IPS DF 19.7 (cell line): ENCODE measurements at places on chromosomes 11 and 22.

DNA sequence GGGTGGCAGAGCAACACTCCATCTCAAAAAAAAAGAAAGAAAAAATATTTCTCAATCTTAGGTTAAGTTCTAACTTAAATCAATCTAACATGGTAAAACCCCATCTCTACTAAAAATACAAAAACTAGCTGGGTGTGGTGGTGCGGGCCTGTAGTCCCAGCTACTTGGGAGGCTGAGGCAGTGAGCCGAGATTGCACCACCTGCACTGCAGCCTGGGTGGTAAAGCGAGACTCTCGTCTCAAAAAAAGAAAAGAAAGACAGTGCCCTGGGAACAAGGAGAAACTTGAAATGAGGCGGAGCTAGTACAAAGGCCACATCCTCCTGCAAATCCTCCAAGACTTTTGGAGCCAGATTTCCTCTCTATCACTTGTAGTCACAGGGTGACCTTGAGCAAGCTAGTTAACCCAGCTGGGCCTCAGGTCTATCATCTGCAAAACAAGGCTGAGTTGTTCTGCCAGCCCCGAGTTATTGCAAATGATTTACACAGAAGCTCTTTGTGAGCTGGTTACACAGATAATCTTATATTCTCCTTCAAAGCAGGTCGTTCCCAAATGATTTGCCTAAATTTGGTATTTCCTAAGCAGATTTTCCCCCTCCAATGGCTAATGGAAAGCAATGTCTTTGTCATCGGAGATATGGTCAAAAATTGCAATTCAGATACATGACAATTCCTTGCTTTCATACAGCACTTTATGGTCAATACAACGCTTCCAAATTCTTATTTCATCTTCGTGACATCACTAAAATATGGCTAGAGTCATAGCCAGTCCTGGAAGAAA is 1.9 kb downstream of the ANKRD54 start:
- DNase-seq, result no peak

- DNase-seq, result no peak
Measured at GRCh38 chr11:60798631-60799030, 13.5 kb downstream of the MS4A10 start.

DNA sequence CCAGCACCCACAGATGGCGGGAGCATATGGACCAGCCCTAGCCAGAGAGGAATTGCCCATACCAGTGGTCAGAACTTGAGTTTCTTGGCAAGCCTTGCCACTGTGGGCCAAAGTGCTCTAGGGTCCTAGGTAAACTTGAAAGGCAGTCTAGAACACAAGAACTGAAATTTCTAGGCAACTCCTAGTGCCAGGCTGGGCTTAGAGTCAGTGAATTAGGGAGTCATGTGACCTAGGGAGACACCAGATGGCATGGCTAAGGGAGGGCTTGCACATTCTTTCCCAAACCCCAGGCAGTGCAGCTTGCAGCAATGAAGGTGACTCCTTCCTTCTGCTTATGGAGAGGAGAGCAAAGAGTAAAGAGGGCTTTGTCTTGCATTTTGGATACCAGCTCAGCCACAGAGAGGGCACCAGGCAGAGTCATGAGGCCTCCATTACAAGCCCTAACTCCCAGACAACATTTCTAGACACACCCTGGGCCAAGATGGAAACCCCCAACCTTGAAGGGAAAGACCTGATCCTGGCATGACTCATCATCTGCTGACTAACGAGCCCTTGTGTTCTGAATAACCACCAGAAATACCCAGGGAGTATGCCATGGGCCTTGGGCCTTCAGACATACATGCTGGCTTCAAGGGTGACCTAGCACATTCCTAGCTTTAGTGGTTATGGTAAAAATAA is 19.2 kb upstream of the OR56A3 start:
- DNase-seq, result no peak

- no peak for DNase-seq
Measured at GRCh38 chr11:110000031-110000502, 93.1 kb upstream of the ZC3H12C start.

DNA sequence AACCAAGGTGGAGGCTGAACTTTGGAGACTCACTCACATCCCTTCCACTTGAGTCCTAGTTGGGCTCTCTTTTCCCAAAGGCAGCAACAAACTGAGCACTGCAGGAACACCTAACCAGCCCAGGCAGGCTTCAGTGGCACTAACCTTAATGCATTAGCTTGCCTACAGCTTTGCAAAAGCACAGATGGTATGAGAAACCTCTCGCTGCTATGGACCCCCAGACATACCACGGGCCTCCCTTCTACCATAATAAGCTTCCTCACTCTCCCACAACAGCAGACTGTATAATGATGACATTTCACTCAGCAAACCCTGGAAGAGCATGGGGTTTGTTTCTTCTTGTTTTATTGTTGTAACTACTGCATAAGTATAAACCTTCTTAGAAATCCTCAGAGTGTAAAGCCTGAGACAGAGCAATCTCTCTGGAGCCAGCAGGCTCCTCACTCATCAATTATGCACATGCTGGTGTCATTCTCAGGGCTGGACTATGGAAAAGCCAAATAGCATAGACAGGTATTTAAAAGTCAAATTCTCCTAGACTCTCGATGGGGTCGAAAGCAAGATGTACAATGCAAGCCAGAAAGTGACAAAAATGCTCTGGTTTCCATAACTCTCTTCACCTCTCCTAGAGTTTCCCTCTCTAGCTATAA is 167.6 kb downstream of the NXPE2 start:
- no peak for DNase-seq

- no peak for DNase-seq
Measured at GRCh38 chr22:22901578-22902218, 14.1 kb downstream of the IGLL5 start.

DNA sequence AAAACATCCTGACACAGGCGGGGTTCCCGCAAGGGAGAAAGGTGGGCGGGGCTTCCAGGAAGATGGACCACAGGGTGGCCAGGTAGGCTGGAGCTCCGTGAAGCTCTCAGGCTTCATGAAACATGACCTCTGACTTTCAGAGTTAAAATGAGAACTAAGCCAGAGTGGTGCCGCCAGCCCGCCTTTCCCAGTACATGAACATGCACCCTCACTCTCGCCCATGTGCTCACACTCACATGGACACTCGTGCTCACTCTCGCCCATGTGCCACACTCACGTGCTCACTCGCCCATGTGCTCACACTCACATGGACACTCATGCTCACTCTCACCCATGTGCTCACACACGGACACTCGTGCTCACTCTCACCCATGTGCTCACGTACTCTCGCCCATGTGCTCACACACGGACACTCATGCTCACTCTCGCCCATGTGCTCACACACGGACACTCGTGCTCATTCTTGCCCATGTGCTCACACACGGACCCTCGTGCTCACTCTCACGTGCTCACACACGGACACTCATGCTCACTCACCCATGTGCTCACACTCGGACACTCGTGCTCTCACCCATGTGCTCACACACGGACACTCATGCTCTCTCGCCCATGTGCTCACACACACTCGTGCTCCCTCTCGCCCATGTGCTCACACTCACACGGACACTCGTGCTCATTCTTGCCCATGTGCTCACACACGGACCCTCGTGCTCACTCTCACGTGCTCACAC is 10.0 kb downstream of the RNH1 start:
- DNase-seq, result no peak

- no peak for DNase-seq
Measured at GRCh38 chr11:11620921-11621572, 758 bp downstream of the GALNT18 start.

DNA sequence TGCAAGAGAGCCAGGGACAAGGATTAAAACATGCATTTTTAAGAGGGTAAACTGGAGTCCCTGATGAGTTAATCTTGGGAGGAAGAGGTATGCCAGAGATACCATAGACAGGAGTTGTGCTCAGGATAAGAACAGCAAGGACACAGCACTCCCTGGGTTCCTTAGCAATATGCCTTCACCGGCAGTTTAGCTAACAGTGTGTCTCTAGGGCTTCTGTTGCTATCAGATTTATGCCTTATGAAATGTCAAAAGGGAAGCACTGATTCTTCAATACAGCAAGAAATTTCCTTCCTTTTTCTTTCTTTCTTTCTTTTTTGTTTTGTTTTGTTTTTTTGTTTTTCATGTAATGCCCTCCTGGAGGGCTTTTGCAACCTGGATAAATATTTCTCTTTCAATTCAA is 71.3 kb upstream of the LARGE1 start:
- no peak for DNase-seq

DNA sequence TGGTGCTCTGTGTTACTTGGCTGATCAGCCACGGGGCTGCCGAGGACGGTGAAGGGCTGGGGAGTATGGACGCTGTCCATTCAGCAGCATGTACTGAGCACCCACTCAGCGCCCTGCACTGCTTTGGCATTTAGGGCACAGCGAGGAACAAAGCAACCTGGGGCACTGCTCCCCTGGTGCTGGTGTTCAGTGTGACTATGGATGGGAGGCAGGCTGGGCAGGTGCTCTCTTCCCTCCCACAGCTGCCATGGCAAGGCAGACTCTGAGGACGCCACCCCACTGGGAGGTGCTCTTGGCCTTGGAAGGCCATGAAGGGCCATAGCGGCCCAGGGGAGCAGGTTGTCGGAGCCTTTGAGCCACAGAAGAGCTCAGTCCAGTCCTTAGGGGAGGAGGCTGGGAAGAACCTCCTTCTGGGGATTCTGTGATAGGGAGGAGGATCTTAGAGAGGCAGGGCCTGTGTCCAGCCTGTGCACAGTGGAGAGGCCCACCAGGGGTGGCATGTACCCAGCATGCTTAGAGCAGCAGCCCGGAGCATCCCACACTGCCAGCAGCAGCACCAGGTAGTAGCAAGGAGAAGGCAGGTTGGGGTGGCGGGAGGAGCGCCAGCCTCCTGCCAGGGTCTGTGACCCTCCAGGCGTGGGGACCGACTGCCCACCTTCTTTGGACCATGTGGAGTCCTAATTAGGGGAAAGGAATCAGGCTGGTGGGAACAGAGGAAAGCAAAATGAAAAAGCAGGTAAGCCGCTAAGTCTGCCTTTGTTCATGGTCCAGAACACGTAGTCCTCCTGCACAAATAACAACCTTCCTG is 141.8 kb downstream of the MPPED1 start:
- DNase-seq, result no peak

DNA sequence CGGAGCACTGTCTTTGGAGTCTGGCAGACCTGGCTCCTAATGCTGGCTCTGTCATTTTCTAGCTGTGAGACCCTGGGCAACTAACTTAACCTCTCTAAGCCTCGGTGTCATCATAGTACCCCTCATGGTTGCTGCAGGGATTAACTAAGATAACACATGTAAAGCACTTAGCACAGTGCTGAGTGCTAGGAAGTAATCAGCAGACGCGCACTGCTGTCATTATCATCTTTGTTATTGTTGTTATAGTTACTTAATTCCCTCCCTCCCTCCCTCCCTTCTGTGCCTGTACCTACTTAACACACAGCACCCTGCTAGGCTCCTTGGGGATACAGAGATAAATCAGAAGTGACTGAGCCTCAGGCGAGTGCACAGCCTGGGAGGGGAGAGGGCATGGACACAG is 104.7 kb upstream of the PITPNB start:
- no peak for DNase-seq

DNA sequence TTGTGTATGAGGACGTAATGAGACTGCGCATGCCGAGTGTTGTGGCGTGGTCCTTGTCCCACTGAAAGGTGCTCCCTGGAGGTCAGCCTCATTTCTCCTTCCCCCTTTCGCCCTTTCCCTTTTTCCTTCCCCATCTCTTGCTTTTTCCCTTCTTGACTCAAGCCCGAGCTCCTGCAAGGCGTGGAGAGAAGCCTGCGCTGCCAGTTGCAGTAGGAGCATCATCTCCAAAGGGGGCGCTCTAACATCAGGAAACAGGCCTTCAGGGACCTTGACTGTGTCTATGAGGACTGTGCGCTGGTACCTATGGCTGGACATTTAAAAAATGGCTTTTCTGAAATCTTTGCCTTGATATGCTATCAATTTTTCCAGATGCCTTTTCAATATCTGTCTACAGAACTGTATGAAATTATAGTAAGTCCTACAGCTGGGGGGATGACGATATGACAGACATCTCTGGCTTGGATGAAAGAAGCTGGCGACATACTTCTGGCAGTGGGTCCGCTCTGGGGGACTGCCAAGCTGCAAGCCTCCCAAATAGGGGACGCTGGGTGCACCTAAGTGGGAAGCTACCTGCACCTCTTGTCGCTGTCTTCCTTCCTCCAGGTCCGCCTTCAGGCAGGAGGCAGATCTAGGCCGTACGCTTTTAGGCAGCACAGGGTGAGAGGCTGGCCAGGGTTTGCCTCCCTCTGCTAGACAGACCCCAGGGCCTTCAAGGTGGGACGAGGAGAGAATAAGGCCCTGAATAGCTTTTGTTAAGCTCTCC is 96.5 kb downstream of the NXPE2 start:
- DNase-seq, result peak; percentile 20

GRCh38 chr22:25823276-25823675 is 81.3 kb downstream of the MYO18B start:
- no peak for DNase-seq

- DNase-seq, result no peak
Measured at GRCh38 chr22:36884349-36885158, 23.7 kb downstream of the NCF4 start.

- DNase-seq, result no peak
Measured at GRCh38 chr11:32584921-32585320, 1.3 kb downstream of the EIF3M start.

GRCh38 chr11:125165111-125165842 is 726 bp downstream of the PKNOX2 start:
- no peak for DNase-seq

DNA sequence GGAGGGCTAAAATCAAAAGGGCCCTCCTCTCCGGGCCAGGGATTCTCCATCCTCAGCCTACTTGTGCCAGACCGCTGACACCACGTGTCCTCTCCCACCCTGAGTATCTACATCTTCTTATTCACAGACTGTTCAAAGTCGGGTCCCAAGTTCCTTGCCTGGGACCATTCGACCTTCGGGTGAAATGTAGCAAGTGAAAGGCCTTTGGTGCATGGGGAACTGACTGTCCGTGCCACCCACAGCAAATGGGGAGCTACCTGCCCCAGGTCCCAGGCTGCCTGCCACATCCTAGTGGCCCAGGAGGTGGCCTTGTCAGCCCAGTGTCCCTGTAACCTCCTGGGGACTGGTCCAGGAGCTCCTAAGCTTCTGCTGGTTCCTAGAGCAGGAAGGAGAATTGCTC is 67.3 kb downstream of the RTL6 start:
- DNase-seq, result no peak

DNA sequence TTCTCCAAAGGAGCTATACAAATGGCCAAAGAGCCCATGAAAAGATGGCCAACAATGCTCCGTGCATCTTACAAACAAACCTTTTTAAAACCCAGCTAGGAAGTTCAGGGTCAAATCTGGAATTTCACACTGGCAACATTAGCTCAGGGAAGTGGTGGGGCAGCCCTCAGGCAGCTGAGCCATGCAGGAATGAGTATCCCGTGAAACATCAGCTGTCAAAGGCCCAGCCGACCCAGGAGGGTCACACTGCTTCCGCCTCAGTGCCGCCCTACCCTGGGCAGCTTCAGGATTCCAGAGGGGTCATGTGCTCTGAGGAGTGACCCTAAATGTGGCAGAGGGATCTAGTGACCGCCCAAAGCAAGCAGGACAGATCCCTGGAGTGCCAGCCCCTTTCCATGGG is 73.4 kb downstream of the LINC01488 start:
- DNase-seq, result no peak
